ENCODE measurements at places on chromosomes 3 and 15.

GRCh38 chr3:34882764-34883163 lies 756.6 kb upstream of the ARPP21 start:
- no peak for DNase-seq

DNA sequence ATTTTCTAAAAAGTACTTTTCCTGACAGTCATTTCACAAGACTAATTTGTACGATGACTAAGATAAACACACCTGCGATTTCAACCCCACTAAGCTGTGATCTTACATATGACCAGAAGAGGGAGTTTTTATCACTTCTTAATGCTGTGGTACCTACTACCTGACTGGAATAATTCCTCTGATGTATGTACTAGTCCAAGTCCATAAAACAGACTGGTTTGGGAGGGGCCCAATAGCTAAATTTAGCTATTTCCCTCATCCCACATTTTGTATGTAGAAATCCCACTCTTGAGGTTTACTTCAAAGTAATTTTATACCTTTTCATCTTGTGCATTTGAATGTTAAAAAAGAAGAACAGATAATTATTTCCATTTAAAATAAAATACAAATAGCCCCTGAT lies 49.7 kb upstream of the SCAANT1 start:
- DNase-seq = no peak

- DNase-seq = no peak
Measured at GRCh38 chr15:34109797-34110663, 8.1 kb downstream of the PGBD4 start.

DNA sequence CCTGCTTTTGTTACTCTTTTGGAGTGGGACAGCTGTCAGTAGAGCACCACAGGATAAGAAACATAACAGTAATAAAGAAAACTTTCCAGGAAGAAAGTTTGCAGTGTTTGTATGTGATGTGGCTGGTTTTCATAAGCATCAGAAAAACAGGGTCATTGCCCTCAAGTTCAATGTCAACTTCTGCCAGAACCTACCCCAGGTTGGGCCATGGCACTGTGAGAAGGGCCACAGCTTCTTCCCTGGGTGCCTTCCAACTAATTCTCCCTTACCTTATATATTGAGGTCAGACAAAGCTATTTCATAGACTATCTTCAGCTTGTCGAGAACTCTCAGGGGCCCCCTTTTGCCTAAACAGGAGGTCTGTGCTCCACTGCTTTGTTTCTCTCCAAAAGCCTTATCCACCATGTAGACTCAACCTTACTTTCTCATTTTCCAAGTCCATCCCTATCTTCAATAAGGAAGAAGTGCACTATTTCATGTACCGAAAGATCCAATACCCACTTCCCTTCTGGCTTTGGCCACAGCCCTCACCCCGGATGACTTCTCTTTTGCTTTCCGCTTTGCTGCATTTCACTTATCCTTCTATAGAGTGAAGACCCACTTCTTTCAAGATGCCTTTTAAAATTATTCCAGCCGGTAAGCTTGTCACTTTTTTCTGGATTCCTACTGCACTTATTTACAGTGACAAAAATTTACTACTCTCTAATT lies 38.2 kb upstream of the PLCL2 start:
- no peak for DNase-seq

- no peak for DNase-seq
Measured at GRCh38 chr3:19103510-19103909, 44.8 kb upstream of the KCNH8 start.

GRCh38 chr3:188362405-188362831 lies 208.5 kb downstream of the LPP start:
- DNase-seq = no peak
